ENCODE measurements at places on chromosomes 7 and 10.
A peak's percentile ranks its signal among the peaks of the same experiment; 100 is the strongest.

DNA sequence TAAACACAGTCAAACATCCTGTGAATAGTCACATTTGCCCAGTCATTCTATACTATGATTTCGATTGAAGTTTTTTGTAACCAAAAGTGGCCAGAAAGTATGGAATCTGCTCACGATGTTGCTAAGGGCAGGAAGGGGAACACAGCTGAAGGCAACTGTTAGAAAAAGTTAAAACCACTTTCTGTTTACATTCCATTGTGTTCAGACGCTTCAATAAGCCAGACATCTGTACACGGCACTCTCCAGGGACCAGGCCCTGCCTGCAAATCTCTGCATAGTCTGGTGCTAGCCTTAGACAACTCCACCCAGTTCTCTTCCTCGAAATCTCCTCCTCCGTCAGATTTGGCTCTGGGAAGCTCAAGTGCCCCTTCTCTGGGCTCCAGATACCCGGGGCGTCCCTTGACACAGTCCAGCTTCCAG lies 17.1 kb upstream of the TMEM120A start:
- DNase-seq: no peak

DNA sequence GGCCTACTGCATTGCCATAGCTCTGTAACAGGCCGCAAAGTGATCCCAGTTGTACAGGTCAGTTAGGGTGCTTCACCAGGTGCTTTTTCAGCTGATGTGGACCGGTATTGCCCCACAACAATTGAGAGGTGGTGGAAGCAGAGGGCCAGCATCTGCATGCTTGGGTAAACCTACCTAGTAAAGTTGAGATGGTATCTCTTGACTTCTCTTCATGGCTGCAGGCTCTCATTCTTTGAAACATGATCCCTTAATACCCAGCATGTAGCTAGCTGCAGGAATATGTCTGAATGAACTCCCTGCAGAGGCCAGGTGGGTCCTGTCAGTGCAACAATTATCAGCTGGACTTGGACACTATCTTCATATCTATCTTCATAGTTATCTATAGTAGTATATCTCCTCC lies 60.7 kb upstream of the CCDC6 start:
- no peak for DNase-seq

DNA sequence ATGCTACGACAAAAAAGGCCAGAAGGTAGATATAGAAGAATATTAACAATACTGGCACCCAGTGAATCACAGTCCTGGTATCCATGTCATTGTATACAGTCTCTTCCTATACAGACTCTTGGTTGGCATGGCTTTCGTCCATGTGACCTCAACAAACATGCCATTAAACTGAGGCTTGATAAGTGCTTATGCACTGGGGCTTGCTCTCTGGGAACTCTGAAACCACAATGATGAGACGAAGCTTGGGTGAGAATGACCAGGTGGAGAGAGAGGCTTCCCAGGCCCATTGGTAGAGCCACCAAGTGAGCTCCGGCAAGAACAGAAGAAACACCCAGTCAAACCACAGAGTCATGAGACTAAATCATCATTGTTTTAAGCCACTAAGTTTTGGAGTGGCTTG lies 33.2 kb downstream of the PNPLA8 start:
- DNase-seq: no peak

DNA sequence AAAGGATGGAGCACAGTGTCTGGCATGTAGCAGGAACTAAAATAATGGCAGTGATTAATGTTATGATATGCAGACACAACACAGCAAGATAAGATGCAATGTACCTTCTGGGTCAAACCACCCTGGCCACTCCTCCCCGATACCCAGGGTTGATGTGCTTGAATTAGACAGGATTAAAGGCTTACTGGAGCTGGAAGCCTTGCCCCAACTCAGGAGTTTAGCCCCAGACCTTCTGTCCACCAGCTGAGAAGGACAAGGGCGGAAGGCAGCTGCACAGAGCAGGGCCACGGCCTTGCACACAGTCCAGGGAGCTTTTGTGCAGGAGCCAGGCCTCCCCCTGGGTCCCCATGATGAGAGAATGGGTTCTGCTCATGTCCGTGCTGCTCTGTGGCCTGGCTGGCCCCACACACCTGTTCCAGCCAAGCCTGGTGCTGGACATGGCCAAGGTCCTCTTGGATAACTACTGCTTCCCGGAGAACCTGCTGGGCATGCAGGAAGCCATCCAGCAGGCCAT lies at the start of gene RBP3:
Gene RBP3 (plus strand): TSS at position 226 of the 514 bp plus-strand sequence. CDS start 122 bp downstream, at position 348.
- DNase-seq: no peak

DNA sequence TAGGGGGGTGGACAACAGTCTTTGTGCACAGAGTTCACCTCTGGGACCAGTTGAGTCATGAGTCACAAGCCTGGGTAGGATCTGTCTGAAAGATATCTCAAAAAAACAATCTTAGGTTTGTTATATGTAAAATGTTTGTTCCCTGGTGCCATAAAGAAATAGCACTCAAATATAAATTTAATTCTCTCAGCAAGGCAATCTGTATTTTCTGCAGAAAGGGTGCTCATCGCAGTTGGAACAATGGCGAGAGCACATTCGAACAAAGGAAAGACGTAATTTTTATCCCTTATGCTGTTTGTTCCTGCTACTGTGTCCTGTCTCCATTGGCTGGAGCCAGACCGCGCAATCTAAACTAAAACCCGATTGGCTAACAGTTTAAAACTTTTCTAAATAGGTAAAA lies 63.7 kb downstream of the GALNT11 start:
- DNase-seq: no peak

GRCh38 chr10:30125496-30125895 lies 66.1 kb upstream of the JCAD start:
- DNase-seq: no peak

DNA sequence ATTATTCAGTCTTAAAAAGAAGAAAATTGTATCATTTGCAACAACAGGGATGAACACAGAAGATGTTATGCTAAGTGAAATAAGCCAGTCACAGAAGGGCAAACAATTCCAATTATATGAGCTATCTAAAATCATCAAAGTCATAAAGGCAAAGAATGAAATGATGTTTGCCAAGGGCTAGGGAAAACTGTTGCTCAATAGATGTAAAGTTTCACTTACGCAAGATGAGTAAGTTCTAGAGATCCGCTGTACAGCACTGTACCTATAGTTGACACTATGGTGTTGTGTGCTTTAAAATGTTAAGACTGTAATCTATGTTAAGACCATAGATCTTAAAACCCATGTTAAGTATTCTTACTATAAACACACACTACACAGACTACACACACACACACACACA lies 904.6 kb upstream of the LRRN3 start:
- DNase-seq: no peak

DNA sequence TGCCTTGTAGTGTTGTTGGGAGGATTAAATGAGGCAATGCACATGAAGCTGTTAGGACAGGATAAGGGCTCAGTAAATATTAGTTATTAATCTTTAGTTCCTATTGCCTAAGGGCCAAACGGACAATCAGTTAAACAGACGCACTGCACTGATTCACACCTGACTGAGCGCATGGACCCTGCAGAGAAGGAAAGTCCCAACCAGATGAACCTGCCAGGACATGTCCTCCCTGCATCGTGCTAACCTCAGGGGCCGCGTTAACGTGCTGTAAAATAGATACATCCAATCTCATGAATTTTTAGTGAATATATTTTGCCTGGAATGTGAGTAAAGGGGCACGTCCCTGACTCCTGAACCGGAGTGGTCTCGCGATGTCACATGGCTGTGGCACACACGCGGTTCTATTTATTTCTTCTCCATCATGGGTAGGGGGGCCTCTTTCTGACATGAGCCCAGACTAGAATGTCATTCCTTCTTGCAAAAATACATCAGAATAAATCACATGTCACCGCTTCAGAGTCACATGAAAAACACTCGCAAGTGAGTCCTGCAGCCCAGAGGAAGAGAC lies 12.3 kb downstream of the ADARB2 start:
- no peak for DNase-seq

GRCh38 chr7:75795831-75796285 lies 17.7 kb downstream of the CCL24 start:
- DNase-seq: no peak

- DNase-seq: no peak
Measured at GRCh38 chr7:3688842-3689241, 387.8 kb downstream of the SDK1 start.

GRCh38 chr10:58741673-58742072 lies 229.0 kb downstream of the BICC1 start:
- DNase-seq: no peak

DNA sequence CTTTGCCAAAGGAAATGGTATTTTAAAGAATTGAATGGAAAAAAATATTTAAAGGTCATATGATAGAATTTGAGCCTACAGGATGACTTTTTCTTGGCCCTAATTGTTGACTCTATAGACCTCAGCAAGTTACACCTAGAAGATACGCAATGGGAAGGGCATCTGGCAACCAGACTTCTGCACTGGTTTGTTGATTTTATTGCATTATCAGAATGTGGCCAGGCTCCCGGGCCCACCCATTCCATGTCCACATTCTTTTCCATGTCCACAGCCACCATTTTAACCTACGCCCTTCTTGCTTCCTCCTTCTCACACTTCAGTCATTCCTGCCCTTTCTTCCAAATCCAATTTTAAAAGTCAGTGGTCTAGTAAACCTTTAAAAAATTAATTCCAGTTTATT lies 738.4 kb downstream of the SUGCT start:
- DNase-seq: no peak

DNA sequence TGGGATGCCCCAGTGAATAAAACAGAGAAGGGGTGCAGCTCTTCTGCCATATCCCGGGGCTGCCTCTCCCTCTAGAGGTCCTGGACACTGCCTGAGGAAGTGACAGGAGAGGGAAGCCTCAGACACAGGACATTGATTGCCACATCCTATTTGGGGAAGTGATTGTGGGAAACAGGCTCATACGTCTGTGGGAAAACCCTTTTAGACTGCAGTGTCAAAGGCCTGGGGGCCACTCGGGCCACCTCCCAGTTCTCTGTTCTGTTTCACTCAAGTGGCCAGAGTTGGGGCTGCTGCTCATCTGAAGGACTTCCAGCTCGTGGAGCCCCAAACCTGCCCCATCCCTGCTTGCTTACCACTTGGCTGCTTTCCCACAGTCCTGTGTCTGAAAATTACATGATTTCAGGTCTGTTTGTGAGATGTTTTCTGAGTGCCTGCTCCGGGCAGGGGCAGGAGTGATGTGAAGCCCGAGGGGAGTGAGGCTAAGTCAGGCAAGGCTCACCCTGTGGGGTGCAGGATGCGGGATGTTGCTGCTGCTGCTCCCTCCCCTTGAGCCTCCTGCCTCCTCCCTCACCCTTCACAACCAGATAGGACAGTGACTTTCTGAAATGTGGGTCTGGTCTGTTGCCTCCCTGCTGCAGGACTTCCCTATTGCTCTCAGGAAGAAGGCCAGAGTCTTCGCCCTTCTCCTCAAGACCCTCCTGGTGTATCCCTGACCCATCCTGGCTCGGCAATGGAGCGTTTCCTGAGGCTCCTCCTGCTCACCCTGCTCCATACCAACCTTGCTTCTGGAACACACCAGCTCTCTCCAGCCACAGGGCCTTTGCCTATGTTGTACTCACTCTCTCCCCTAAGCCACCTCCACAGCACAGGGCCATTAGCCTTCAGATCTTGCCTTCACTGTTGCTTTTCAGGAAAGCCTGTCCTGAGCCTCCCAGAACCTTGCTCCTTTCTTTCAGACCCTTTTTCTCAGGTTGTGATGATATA lies 58.4 kb downstream of the NEURL1 start:
- DNase-seq: no peak

DNA sequence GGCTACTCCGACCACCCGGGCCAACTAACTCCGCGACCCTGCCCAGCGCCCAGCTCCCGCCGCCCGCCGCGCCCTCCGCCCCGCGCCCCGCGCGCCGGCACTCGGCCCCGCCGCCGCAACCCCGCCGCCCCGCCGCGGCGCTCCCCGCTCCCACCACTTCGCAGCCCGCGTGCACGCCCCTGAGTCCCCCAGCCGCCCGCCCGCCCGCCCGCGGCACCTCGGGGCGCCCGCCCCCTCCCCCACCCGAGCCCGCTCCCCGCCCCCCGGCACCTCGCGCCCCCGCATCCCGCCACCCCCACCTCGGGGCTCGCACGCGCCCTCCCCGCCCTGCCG lies 598 bp downstream of the JAZF1 start:
- no peak for DNase-seq

- DNase-seq: peak; percentile 32
Measured at GRCh38 chr10:4285121-4285520, 500.1 kb upstream of the KLF6 start.

DNA sequence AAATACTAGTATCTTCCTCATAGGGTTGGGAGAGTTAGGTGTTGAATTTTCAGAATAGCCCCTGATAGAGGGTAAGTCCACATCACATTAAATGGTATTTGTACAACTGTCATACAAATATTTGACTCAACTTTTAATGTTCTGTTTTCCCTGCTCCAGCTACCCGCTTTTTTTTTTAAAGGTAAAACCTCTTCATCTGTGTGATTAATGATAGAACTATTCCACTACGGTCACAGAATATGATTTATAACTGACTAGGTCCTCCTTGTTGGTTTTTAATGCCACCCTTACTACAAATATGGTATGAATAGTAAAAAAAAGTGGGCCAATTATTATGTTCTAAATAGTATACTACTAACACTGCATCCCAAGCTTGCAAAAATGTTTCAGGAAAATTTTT lies 15.6 kb upstream of the NRP1 start:
- no peak for DNase-seq

DNA sequence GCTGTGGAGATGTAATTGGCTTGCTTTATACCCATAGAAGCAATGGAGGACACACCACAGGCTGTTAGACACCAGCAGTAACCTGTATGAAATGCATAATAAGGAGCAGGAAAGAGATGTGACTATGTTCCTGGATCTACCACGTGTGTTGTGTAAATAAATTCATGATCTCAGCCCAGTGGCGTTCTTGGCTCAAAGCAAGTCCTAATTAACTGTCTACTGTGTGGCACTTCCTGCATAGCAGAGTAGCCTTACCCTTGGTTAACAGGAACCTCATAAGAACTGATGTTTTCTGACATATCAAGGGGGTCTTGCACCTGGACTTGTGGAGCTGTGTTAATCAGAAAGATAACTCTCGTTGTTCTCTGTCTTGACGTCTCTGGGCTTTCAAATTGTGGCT lies 25.7 kb upstream of the FAM180A start:
- no peak for DNase-seq

- no peak for DNase-seq
Measured at GRCh38 chr10:60473557-60473956, 83.9 kb upstream of the ANK3 start.

GRCh38 chr7:158498443-158499081 lies 89.1 kb downstream of the PTPRN2 start:
- no peak for DNase-seq

DNA sequence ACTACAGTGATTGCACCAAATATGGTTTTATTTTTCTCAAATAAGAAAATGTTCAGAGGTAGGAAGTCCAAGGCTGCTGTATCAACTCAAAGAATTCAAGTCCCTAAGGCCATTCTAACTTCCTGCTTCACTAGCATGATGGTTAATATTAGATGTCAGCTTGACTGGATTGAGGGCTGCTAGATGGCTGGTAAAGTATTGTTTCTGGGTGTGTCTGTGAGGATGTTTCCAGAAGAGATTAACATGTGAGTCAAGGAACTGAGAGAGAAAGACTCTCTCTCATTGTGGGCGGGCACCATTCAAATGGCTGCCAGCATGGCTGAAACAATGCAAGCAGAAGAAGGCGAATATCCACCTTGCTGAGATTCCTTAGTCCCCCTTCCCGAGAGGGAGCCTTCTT lies 77.4 kb upstream of the NRBF2 start:
- no peak for DNase-seq
